ENCODE measurements at places on chromosomes 16 and 17.

- no peak for DNase-seq
These were observed 255.5 kb upstream of the TBX2 start for GRCh38 chr17:61144137-61144536.

- DNase-seq, result no peak
These were observed 340.7 kb downstream of the SNX29 start for GRCh38 chr16:12317121-12317810.

DNA sequence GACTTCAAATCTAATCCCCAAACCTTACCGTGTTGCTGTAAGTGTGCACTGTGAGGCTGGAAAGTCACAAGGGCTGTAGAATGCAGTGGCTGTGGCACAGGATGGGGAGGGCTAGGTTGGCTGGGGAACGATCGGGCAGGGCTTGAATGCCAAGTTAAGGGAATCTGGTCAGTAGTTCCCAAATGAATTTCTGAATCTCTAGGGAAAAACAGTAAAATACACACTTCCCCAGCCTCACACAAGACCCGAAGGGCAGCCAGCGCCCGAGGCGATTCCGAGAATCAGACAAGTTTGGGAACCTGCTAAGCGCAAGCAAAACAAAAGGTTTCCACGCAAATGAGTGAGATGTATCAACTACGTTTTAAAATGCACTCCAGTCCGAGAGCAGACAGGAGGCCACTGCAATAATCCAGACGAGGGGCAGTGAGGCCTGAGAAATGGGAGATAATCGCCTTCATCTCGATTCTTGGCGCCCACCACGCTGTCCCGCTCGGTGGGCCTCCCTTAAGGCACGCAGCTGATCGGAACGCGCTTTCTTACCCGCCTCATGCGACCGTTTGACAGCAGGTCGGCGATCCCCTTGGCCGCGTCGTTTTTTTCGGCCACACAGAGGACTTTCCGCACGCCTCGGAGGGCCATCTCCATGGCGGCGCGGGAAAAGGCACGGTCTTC is 599 bp downstream of the TOP3A start:
- no peak for DNase-seq

- no peak for DNase-seq
These were observed 6.1 kb downstream of the DNAI2 start for GRCh38 chr17:74280093-74280513.

- DNase-seq, result no peak
These were observed 24.0 kb downstream of the SPNS2 start for GRCh38 chr17:4522661-4523060.

- DNase-seq, result no peak
These were observed 32.4 kb downstream of the TBC1D3B start for GRCh38 chr17:36144014-36144413.

GRCh38 chr16:89981414-89981813 is 32.9 kb downstream of the DEF8 start:
- DNase-seq, result no peak

DNA sequence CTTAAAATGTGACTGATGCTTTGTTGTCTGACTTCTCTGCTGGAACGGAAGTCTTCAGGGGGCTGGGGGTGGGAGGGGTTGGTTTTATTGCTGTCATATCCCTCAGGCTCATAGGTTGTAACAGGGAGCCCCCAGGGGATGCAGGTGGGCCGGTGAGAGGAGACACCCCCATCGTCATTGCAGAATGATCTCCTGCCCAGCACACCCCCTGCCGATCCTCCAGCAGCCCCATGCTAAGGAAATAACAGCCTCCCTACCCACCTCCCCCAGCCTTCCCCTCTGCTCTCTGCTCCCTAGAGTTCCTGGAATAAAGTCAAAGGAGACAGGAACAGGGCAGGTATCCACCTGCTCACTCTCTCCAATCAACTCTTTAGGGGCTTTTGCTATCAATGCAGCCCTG is 270.1 kb upstream of the TNRC6C start:
- no peak for DNase-seq

DNA sequence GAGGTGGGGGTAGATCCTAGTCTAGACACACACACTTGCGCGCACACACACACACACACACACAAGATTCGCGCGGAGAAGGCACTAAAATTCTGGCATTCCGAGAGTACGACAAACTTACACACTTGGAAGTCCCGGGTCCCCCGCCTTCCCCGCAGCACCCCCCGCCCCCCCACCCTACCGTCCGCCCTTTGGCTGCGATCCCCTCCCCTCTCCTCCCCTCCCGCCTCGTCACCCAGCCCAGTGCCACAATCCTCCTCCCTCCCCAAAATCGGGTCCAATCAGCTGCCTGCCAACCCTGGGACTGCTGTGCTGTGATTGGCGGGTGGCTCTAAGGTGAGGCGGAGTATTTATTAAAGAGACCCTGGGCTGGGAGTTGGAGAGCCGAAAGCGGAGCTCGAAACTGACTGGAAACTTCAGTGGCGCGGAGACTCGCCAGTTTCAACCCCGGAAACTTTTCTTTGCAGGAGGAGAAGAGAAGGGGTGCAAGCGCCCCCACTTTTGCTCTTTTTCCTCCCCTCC is at the start of gene SOX9:
SOX9 (plus strand) TSS at position 379 of the 522 bp plus-strand sequence. CDS start 372 bp downstream, outside the sequence.
- no peak for DNase-seq

- no peak for DNase-seq
These were observed 45.4 kb downstream of the CLEC19A start for GRCh38 chr16:19330841-19331397.

- DNase-seq, result no peak
These were observed 8.4 kb downstream of the CLUH start for GRCh38 chr17:2703181-2703580.

GRCh38 chr17:41186872-41187271 is 2.2 kb upstream of the KRTAP4-1 start:
- no peak for DNase-seq

GRCh38 chr16:29806641-29807425 is 504 bp downstream of the MAZ start:
- DNase-seq, result no peak

DNA sequence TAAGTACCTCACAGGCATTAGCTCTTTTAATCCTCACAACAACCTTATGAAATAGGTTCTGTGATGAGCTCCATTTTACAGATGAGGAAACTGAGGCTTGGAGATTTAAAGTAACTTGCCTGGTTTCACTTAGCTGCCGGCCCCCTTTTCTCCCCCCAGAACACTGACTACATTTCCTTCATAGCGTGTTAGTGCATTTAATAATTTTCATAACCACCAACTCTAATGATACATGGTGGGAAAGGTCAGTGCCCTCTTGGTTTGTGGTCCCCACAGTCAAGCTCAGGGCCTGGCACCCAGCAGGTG is 16.5 kb upstream of the RHOT1 start:
- no peak for DNase-seq

DNA sequence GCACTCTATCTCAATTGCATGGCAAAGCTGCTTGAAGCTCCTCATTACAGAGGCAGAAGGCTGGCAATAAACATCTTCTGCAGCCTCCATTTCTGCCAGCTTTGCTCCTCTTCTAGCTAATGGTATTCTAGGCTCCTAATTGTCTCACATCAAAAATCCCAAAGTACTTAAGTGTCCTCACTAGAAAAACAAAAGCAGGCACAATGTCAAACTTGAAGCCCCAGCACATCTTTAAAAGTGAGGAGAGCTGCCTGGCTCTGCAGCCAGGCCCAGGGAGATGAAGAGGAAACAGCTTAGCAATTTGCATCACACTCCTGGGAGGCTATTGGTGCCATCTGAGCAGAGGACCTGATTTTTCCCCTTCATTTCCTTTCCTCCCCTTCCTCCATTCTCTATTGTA is 197.1 kb downstream of the KCNJ2 start:
- DNase-seq, result no peak

GRCh38 chr17:27299384-27300049 is 5.6 kb downstream of the WSB1 start:
- no peak for DNase-seq

DNA sequence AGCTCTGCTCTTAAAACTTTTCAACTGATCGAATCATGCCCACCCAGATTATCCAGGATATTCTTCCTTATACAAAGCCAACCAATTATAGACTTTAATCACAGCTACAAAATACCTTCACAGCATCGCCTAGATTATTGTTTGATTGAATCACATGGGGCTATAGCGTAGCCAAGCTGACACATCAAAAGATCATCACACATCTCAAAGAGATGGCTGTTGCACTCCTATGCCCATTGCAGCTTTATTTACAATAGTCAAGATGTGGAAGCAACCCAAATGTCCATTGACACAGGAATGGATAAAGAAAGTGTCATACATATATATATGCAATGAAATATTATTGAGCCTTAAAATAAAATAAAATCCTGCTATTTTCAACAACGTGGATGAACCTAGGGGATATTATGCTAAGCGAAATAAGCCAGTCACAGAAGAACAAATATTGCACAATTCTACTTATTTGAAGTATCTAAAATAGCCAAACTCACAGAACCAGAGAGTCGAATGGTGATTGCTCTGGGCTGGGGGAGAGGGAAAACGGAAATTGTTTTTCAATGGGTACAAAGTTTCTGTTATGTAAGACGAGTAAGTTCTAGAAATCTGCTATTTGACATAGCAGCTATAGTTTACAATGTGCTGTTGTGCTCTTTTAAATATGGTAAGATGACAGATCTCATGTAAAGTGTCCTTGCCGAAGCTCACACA is 60.9 kb upstream of the ERCC4 start:
- DNase-seq, result no peak

DNA sequence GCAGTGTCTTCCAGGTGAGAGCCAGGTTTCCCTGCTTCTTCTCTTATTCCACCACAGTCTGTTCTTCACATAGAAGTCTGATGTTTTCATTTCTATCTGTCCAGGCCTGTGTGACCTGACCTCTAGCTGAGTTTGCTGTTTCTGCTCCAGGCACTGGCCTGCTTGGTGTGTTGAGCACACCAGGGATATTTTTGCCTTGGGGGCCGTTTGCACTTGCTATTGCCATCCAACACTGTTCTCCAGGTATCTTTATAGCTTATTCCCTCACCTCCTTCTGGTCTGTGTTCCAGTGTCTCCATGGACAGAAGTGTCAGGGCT is 41.4 kb downstream of the MRTFB start:
- no peak for DNase-seq

DNA sequence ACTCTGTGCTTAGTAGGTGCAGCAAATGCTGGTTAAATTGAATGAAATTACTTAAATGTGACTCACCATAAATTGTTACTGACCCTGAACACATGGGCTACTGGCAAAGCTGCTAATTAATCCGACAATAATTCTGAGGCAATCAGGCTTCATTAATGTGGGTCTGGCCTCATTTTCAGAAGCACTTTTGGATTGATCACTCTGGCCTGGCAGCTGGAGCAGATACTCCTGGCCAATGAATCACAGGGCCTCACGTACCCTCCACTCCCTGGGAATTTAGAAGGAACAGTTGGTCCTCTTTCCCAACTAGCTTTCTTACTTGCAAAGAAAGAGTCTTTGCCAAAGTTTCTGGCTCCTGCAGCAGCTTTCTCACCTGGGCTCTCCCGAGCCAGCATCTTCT is 162.0 kb upstream of the ZKSCAN2 start:
- no peak for DNase-seq

- DNase-seq, result no peak
These were observed 124.5 kb upstream of the LHX1 start for GRCh38 chr17:36812762-36813161.

GRCh38 chr16:8108991-8109509 is 481.3 kb downstream of the TMEM114 start:
- DNase-seq, result no peak

- no peak for DNase-seq
These were observed 1.3 kb downstream of the IGFALS start for GRCh38 chr16:1791943-1792812.

- no peak for DNase-seq
These were observed 28.8 kb downstream of the HEATR6 start for GRCh38 chr17:60049936-60050335.

DNA sequence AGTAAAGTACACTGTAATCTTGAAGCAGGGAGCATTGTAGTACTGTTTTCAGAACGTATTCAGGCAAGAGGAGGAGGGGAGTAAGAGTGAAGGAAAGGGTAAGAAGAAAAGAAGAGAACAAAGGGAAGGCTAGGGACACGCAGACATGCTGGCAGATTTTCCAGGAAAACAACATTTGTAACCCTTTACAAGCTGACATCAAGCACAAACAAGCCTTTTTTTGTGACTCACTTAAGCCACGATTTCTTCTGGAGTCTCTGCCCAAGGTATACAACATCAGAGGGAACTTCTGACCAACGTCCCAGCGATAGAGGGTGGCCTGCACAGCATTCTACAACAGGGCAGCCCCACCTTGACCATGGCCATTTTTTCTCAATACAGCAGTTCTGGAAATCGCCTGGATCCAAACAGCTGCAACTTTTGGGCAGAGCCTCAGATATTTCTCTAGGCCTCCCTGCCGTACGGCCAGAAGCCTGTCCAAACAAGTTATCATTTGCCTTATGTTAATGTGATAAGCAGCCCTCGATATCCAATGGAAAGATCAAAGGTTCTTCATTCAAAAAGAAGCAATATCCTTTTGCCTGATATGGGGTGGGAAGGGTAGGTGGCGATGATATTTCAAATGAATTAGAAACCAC is 247.3 kb downstream of the ZFHX3 start:
- no peak for DNase-seq

DNA sequence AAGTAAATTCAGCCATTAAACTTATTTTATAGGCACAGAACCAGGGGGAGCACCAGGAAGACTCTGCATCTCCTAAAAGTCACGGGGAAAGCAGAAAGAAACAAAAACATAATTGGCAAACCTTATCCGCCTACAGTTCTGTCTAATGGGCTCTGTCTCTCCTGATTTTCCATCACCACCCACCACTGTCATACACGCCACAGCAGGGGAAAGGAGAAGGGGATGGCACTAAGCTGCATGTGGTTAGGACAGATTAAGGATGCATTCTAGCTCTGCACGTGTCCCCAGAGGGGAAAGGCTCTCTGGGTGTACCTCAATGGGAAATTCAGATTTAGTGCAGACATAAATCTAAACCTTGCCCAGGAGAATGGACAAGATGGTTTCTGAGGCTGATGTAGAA is 359.8 kb downstream of the TMEM114 start:
- DNase-seq, result no peak

DNA sequence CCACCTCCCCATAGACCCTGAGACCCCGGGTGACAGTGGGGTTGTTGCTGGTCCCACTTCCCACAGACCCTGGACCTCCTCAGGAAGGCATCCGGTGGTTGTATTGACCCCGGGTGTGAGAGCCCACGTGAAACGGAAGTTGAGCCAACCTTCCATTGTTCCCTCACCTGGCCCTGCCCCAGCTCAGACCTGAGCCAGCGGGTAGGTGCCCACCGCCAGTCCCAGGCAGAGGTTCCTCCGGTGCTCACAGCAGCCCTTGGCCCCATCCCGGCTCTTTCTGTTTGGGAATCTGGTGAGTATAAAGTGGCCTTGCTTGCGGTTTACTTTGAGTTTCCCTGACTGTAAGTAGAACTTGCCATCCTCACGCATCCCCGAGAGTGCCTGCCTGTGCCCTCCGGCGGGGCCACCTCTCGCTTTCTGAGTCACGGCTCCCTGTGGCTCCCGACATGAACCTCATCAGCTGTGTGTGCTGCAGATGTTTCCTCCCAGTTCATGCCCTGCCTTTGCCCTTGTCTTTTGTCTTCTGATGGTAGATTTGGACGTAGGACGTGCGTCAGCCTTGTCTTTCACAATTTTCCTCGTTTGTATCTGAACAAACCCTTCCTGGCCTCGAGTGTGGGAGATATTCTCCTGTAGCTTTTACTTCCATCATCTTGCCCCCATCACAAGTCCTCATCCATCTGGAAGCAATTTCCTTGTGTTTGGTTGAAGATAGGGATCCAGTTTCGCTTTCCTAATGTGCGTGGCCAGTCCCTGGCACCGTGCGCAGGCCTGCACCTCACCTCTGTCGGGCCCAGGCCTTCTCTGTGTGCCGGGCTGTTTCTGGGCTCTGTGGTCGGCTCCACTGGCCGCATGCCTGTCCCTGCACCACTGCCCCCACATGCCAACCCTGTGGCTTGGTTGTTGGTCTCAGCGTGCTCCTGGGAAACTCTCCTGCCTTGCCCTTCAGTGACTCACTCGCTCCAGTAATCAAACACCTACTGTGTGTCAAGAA is 76.0 kb downstream of the METRNL start:
- no peak for DNase-seq
